ENCODE measurements at places on chromosomes 6 and 20.

DNA sequence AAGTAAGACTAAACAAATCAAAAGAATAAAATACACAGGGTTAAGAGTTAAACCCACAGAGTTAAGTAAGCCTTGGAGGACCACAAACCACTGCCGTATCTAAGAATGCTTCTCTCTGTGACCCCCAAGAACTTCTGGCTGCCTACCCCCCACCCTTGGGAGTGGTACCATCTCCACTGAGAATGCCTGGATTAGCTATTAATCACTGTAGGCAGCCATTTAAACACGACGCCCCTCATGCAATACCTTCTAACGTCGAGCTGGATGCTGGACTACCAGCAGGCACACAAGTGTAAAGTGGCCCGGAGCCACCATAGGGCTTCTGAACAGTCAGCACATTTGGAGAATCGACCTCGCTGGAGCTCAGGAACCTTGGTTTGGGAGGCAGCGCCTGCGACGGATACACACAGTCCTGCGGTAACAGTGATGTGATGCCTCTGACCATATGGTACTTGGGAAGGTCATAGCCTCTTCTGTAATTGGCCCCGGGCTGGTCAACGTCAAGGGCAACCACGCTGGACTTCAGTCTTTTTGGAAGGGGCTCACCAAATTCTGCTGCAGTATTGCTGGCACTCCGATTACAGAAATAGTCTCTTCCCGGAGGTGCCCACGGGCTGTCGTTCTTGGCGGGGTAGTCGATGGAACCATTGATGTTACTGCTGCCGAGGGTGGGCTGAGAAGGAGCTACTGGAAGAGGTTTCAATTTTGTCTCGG is 18.0 kb downstream of the ZNF217 start:
- DNase-seq = no peak

GRCh38 chr6:57104336-57104735 is 14.3 kb downstream of the ZNF451 start:
- no peak for DNase-seq

- no peak for DNase-seq
Observed at GRCh38 chr6:159819932-159820640, 20.0 kb downstream of the PNLDC1 start.

DNA sequence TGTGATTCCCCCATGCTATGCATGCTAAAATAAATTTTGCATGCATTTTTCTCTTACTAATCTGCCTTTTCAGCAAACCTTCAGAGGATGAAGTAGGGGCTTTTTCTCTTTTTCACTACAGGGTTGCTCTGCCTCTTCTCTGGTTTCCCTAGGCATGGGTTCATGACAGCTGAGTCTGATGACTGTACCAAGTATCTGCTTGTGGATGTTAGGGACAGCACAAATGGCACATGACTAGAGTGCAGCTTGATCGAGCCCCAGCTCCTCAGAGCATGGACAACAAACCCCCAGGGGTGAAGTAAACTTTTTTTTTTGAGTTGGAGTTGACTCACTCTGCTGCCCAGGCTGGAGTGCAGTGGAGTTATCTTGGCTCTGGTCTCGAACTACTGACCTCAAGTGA is 57.1 kb upstream of the GCM1 start:
- no peak for DNase-seq

Data from fibroblast of the aortic adventitia (primary cell).